ENCODE measurements at places on chromosomes 5 and 9.

- no peak for DNase-seq
Measured at GRCh38 chr9:93821307-93821703, 133.8 kb downstream of the BARX1 start.

DNA sequence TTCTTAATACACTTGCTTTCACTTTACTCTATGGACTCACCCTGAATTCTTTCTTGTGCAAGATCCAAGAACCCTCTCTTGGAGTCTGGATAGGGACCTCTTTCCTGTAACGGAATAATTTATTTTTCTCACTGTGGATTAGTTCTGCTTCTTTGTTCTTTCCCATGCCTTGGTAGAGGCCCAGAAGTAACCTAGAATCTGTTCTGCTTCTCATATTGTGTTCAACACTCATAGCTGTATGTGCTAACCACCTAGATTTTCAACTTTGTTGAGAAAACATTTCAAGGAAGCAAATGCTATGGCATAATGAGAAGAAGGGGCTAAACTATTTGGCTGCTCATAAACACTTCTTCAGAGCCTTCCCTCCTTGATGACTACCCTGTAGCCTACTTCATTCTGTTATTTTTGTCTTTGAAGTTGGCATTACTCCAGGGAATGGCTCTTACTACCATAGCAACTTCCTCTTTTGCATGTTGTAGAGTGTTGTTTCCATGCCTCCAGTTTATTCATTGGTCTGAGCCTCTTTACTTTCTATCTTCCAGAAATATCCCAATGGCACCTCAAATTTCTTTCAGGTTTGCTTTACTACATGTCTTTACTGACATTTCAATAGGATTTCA, 74.3 kb downstream of the KIAA0825 start:
- no peak for DNase-seq

DNA sequence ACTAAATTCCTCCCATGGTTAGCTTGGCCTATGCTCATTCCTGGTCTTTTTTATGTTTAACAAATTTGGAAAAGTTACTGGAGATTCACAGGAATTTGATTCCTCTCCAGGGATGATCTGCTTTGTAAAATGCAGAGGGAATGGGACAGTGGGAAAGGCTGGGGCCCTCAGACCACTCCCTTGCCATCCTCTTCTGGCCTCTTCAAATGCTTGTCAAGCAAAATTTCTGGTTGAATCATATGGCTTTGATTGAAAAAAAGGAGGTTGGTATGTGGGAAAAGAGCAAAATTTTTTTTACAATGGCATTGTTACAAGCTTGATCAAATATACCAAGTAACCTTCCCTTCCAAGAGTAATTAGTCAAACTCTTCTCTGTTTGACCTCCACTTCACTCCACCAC, 225.1 kb downstream of the PIK3R1 start:
- no peak for DNase-seq

DNA sequence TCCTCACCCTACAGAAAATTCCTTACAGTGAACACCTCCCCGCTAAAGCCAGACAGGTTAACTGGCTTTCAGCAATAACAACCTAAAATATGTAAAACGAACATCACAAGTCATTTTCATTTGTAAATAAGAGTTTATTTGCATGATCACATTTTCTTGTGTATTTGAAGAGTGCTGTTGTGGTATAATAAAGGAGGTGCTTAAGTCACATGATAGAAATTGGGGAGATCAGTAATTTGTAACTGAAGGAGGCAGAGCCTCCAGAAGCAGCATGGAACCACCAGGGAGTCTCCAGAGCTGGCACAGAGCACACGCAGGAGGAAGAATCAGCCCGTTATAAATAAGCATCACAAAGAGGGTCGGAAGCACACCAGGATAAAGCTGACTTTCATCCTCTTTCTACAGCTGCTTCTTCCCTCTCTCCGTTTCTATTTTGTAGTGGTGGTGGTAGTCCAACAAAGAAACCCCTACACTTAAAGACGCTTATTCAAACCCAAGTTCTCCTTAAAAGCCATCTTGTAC, 210.6 kb downstream of the MAPKAP1 start:
- no peak for DNase-seq

- no peak for DNase-seq
Measured at GRCh38 chr9:78654324-78654723, 357.4 kb downstream of the PSAT1 start.

DNA sequence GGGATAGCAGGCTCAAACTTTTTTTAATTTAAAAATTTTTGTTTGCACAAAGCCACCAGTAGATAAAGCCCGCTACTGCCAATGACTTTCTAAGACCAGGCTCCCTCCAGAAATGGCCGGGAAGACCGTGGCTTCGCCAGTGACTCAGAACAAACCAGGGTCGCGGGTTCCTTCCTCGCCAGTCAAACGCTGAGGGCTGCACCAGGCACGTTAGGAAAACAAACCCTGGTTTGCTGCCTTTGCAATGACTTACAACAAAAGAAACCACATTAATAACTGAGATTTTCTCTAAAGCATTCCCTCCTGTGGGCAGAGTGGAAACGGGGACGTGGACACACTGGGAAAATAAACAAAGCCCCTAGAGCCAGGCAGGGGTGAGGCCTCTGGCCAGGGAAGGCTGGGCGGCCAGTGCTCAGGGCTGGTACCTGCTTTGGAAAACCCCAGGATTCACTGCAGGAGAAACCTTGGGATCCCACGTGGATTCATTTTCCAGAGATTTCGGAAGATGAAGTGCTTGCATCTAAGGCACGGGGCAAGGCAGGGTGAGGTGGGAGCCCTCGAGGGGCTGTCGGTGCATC, 3.8 kb downstream of the PRRX2 start:
- no peak for DNase-seq

GRCh38 chr9:135744333-135745070, 42.5 kb downstream of the KCNT1 start:
- DNase-seq = no peak

GRCh38 chr9:99753436-99753835, 68.2 kb upstream of the NR4A3 start:
- DNase-seq = no peak

- no peak for DNase-seq
Measured at GRCh38 chr5:7770436-7770835, 80.5 kb downstream of the CFAP90 start.

DNA sequence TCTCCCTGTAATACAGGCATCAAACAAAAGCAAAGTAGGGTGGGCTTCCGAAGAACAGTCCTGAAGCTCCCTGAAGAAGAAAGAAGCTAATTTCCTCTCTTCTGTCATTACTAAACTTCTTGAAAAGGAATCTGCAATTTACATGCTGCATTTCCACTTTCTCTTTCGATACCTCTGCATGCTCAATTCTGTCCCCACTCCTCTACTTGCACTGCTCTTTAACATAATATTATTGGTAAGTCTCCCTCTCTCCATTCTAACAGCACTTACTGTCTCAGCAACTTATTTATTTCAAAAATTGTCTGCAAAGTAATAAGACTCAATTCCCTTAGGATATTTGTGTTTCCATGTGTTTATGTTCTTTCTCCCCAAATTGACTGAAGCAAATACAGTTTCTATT, 3.9 kb upstream of the PLPP1 start:
- DNase-seq = no peak

GRCh38 chr5:94217745-94218144, 400.7 kb downstream of the KIAA0825 start:
- no peak for DNase-seq

- no peak for DNase-seq
Measured at GRCh38 chr5:55033568-55033967, 9.5 kb downstream of the GZMK start.

DNA sequence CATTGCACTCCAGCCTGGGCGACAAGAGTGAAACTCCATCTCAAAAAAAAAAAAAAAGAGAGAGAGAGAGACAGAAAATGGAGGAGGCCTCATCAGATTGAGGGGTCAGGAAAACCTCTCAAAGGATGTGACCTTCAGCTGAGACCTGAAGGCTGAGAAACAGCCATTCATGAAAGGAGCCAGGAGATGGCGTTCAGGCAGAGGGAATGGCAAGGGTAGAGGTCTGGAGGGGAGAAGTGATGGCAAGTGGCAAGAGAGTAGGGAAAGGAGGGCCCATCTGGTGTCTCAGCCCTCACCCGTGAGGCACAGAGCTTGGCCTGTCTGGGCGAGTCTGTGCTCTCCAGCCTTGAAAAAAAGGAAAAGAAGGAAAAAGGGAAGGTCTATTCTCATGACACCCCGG, 17.0 kb downstream of the CAMK2A start:
- no peak for DNase-seq

GRCh38 chr9:126157826-126158587, 168.6 kb upstream of the MVB12B start:
- DNase-seq = no peak

DNA sequence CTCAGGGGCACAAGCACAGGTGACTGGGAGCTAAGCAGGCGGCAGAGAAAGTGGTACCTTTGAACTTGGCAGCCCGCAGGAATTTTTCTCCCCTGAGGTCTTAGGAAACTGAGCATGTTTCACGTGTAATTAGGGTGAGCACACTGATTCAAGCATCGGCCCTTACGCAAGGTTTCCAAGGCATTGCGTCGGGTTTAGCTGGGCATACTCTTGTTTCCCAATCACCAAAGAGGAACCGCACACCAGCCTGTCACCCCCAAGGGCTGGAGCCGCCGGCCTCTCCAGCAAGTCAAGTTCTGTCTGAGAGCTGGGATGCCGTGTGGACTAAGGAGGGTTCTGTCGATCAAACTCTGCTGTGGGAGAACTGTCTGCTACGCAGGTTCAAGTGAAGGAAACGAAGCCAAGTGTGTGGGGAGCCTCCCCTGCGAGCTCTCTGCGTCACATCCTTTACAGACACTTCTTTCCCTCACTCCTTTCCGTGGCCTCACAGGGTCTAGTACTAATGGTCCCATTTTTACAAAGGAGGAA, 53.0 kb downstream of the ERGIC1 start:
- no peak for DNase-seq

DNA sequence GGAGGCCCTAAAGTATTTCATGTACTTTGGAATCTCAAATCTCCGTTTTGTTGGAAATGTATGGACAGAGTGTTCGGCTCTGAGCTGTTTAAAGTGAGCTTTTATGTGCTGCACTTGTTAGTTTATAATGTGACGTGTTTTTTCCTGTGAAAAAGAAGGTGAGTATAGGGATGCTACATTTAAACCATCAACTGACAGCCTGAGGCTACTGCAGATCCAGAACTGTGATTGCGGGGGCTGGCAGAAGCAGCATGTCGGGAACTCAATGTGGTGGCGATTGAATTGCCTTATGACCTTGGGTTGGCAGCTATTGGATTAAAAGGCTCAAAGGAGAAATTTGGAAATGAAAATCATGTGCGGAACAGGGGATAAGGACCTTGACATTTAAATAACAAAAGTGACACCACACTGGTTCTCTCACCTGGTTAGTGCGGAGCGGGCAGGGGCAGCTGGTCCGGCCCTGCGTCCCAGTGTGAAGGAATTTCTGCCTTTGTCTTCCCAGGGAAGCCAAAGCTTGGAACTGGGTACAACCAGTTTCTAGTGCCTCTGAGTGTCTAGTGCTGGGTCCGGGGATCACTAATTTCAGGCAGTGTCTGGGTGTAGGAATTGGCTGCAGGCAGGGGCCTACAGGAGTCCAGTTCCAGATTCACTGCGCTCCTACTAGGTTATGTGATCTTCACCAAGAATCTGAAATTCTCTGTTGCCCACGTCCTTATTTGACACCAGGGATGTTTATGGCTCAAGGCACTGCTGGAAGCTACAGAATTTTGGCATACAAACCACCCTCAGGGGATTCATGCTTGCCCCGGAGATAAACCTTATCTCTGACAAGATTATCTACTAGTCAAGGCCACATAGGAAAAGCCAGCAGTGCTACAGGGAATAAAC, 120.7 kb upstream of the ERCC6L2 start:
- no peak for DNase-seq

GRCh38 chr5:173643964-173644363, 27.5 kb upstream of the BOD1 start:
- no peak for DNase-seq

DNA sequence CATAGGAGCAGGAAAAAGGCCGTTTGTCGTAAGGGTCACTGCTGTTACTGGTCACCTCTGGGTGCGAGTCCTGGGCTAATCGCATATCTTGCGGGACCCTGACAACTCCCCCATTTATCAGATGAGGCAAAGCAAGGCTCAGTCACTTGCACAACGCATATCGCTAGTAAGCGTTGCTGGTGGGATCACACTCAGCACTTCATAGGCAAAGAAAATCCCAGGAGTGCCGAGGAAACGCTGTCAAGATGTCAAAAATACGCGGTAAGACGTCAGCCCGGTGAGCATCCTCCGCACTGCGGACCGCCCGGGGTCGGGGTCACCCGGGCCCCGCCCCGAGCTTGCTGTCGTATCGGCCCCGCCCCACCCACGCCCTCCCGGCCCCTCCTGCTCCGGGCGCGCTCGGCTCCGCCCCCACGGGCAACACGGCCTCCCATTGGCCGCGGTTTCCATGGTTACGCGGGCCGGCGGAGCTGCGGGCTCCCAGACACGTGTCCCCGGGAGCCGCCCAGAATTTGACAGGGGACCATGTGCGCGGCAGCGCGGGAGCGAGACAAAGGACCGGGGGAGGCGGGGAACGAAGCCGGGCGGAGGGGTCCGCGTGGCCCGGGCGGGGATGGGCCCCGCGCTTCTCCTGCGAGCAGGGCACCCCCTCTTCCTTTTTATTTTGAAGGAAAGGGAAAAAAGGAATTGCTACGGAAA, 80.2 kb upstream of the IER5L start:
- DNase-seq = peak; percentile 89

GRCh38 chr9:72151104-72151503, 1.9 kb downstream of the GDA start:
- DNase-seq = no peak

DNA sequence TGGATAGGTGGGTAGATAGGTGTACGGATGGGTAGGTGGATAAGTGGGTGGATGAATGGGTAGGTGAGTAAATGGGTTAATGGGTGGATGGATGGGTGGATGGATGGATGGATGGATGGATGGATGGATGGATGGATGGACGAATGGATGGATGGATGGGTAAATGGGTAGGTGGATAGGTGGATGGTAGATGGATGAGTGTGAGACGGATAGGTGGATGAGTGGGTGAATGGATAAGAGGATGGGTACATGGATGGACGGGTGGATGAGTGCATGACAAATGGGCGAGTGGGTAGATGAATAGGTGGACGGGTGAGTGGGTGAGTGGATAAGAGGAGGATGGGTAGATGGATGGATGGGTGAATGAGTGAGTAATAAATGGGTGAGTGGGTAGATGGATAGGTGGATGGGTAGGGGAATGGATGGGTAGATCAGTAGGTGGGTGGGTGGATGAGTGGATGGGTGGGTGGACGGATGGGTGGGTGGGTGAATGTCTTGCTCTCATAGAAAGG, 179.2 kb downstream of the FGF18 start:
- no peak for DNase-seq

GRCh38 chr9:112403614-112404201, 23.8 kb downstream of the HSDL2 start:
- no peak for DNase-seq

GRCh38 chr5:13278811-13279210, 665.7 kb downstream of the DNAH5 start:
- DNase-seq = no peak
